CD8-positive, alpha-beta memory T cell (primary cell): ENCODE measurements at places on chromosomes 13 and 19. TPM values are rescaled to one million over a fixed set of nuclear protein-coding genes. Genes with fewer than 3 reads are reported as not detected.

- H3K27ac ChIP-seq = no peak overlapping the region
- no peaks in the 10 kb centered on the region for H3K36me3 ChIP-seq
- H3K27me3 ChIP-seq = no peaks in the 10 kb centered on the region
- H3K4me3 ChIP-seq = no peak overlapping the region
- DNase-seq = no peak
These were observed 37.7 kb downstream of the DLEU7 start for GRCh38 chr13:50805805-50806204.

DNA sequence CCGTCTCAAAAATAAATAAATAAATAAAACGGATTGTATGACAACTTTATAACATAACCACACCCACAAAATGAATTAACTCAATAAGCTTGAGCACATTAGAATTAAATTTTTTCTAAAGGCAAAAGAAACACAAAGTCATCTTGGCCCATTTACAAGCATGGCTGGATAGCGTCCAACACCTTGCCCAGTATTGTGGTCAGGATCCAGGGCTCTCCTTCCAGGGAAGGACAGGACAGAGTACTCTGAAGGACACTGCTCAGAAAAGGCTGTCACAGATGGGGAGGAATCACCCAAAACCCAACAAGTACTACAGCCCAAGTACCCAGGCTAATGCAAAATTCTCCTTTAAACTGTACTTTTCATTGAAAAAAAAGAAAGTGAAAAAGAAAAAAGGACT is 27.1 kb downstream of the SUGP2 start:
- H3K4me3 ChIP-seq = no peak overlapping the region
- H3K27me3 ChIP-seq = no peaks in the 10 kb centered on the region
- no peak for DNase-seq
- H3K27ac ChIP-seq = no peak overlapping the region
- no peaks in the 10 kb centered on the region for H3K4me1 ChIP-seq

DNA sequence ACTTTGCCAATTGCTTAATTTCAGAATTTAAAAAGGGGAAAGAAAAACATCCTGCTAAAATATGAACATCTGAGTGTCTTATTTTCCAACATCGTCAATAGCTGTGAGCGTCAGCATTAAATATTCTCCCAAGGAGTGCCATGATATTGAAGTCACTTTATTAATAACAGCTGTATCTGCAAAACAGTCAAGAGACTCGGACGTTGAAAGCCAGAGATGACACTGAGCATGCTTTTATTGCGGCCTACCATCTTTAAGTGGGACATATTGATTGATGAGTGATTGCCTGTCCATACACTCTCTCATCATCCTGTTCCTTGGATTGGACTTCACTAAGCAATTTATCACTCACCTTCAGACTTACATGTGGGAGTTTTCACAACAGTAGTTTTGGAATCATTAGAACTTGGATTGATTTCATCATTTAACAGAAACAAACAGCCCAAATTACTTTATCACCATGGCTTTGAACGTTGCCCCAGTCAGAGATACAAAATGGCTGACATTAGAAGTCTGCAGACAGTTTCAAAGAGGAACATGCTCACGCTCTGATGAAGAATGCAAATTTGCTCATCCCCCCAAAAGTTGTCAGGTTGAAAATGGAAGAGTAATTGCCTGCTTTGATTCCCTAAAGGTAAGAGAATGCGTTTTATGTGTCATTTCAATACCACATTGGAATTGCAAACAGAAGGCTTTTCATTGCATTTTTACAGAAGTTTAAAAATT is 53.8 kb downstream of the MBNL2 start:
- no peaks in the 10 kb centered on the region for H3K27me3 ChIP-seq
- H3K4me1 ChIP-seq = peaks cover 6% of the 10 kb centered on the region
- no peak overlapping the region for H3K27ac ChIP-seq
- H3K36me3 ChIP-seq = no peaks in the 10 kb centered on the region
- no peak overlapping the region for H3K4me3 ChIP-seq

Gene ZNF208
- 1.8 TPM for total RNA-seq
